ENCODE measurements at places on chromosomes 4 and X.
A peak's percentile ranks its signal among the peaks of the same experiment; 100 is the strongest.

- DNase-seq = no peak
These were observed 280.0 kb upstream of the EMCN start for GRCh38 chr4:100797791-100798190.

- DNase-seq = no peak
These were observed 359.0 kb upstream of the BOD1L1 start for GRCh38 chr4:13986548-13986947.

DNA sequence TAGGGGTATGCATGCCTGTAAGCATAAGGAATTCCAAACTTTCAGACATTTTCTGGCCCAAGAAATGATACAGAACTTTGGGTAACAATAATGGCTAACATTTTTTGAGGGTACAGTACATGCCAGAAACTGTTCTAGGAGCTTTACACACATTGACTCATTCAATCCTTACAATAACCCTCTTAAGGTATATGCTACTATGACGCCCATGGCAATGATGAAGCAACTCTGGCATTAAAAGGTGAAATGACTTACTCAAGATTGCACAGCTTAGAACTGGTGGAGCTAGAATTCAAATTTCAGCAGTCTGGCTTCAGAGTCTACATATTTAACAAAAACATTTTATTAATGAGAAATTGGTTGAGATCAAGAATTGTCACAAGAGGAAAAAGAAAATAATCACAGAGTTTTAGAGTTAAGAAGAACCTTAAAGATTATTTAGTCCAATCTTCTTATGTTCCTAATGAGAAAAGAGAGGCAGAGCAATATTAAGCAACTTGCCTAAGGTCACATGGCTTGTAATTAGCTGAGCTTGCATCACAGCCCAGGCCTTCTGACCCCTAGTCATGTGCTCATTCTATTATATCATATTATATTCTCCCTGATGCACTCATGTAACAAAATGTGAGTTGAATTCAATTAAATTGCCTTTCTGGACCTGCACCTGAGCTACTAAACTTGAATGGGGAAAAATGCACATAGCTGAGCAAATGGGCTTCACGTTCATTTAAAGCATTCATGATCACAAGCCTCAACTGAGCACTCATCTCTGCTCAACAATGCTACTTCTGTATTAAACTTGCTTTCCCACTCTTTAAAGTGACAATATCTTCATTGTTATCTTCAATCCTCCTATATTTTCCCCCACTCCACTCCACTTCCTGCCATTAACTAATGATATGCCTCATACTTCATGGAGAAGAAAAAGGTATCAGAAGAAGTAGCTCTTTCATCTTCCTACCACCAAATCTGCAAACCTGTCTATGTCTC lies 73.2 kb downstream of the ENOX2 start:
- DNase-seq = no peak

- no peak for DNase-seq
These were observed 308.7 kb downstream of the GBA3 start for GRCh38 chr4:23001478-23001877.

GRCh38 chr4:96993560-96993959 lies 1149.7 kb downstream of the STPG2 start:
- no peak for DNase-seq

GRCh38 chr4:79197275-79198009 lies 128.4 kb downstream of the NAA11 start:
- DNase-seq = no peak

GRCh38 chr4:151485541-151486131 lies 76.7 kb downstream of the FHIP1A start:
- DNase-seq = no peak

- DNase-seq = no peak
These were observed 706 bp upstream of the CSTF2 start for GRCh38 chrX:100819534-100819836.

- DNase-seq = peak; percentile 25
These were observed 287.4 kb downstream of the CHIC1 start for GRCh38 chrX:73850124-73851013.

GRCh38 chr4:154014407-154015321 lies 225.8 kb upstream of the SFRP2 start:
- DNase-seq = no peak

GRCh38 chrX:130482871-130483270 lies 81.1 kb downstream of the RBMX2 start:
- no peak for DNase-seq

GRCh38 chr4:6334203-6334887 lies 64.7 kb downstream of the WFS1 start:
- DNase-seq = no peak

DNA sequence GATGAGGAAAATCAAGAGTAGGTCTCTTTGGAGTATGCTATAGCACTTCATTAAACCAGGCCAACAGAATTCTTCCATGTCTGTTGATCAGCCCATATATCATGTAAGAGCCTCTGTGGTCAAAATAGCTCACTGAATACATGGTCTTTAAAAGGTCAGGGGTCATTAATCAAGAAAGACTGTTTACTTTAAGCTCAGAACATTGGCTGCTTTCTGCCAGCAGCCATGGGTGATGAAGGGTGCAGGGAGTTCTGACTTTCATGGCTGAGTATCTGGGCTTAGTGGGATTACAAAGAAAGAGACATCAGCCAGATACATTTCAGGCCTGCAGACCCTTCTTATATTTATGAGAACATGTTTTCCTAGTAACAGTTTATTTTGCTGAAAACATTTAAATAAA lies 7.1 kb upstream of the C4orf54 start:
- DNase-seq = no peak

DNA sequence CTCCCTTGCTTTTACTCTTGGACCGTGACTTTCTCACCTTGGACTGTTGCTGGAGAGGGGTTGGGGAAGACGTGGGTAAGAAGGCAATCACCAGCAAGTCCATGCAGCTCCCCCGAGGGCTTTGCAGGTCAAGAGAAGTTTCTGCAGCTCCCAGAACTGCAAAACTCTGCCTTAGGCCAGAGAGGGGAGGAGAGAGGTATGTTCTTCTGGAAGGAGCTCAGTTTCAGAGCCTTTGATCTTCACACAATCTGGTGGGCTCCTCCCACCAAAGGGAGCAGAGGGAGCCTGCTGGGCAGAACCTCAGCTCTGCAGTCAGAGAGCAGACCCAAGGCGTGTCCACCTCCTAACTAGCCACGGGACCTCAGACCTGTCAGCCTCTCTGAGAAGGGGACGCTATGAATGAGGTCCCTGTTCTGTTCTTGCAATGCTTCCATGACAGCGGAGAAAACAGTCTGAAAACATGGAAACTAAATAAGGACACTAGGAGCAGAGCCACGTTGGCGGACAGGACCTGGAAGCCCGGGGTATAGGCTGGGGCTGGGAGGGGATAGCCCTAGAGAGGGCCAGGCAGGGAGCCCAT lies 92.8 kb downstream of the EVC2 start:
- DNase-seq = no peak

DNA sequence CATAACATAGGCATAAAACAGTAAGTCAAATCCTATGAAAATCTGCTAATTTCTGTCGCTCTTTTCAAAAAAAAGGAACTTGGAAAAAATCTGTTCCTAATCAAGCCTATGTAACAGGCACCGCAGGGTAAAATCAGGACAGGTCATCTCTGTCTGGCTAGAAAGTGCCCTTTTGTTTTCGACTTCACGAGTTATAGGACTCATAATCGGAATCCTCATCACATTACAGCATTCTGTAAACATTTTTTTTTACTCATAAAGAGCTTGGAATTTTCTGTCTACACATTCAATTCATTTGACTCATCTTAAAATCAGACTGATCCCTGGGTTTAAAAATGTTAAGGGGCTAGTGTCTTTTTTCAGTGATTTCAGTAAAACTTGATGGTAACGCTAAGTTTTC lies 181.7 kb upstream of the TBC1D9 start:
- no peak for DNase-seq

GRCh38 chrX:154002215-154002719 lies 17.4 kb downstream of the IRAK1 start:
- peak; percentile 73 for DNase-seq

DNA sequence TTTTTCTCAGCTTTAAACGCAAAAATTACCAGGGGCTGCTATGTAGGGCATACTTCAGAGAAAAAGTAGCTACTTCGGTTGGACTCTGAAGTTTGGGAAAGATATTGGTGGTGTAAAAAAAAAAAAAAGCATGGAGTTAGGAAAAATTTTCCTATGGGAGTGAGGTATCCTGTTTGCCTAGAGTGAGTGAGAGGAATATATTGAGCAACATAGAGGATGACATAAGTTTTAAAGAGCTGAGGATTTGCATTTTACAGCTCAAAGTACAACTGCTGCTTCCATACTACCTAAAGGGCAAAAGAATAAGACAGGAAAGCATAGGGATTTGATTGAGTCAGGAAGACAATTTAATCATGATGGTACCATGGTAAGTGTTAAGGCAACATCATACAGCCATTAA lies 7.3 kb downstream of the GPRASP1 start:
- DNase-seq = no peak

- no peak for DNase-seq
These were observed 569.4 kb downstream of the BCOR start for GRCh38 chrX:39528161-39528916.

- no peak for DNase-seq
These were observed 92.8 kb downstream of the CBR4 start for GRCh38 chr4:168917138-168917779.

DNA sequence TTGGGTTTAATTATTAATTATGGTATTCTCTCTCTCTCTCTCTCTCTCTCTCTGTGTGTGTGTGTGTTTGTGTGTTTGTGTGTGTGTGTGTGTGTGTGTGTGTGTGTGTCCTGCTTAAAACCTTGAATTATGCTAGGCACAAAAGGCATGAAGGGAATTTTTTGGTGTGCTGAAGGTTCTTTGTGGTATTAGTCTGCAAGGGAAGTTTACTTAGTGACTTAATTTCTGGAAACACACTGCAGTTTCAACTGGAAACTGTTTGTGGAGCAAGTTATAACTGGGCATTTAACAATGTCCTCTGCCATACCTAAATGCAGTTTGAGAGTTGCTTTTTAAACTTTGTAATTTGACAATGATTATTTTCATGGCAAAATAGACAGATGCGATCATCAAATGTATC lies 111.7 kb downstream of the FRMPD4 start:
- DNase-seq = no peak

- DNase-seq = no peak
These were observed 1684.8 kb upstream of the TENM3 start for GRCh38 chr4:180558427-180558826.

DNA sequence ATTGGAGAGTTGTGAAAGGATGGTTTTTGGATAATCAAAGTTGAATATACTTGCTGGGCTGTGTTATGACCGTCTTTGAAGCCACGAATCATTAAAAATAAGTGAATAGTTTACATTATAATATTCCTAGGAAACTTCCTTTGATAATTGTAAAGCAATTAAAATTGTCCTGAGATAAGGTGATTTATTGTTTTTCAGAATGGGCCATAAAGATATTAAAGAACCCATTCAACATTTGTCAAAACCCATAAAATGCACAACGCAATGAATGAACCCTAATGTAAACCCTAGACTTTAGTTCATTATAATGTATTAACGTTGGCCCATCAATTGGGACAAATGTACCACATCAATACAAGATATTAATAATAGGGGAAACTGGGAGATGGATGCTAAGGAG lies 11.4 kb downstream of the FHL1 start:
- no peak for DNase-seq

DNA sequence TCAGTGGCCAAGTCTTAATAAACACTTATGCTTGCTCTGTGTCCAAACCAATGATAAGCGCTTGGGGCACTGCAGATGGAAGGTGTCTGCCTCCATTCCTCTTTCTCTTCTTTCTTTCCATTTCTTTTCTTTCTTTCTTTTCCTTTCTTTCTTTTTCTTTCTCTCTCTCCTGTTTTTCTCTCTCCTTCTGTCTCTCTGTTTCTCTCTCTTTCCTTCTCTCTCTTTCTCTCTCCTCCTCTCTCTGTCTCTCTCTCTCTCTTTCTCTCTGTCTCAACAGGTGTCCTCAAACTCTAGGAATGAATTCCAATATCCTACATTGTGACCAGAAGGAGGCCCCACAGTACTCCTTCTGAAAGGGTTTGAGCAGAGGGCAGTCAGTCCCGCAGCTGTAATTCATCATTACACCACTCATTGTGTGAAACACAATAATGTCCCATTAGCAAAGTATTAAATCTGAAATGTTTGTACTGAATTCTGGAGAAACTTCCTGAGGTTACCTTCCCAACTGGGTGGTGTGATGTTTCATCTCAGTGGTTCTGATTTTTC lies 66.5 kb upstream of the PAGE1 start:
- no peak for DNase-seq

GRCh38 chr4:2343476-2343875 lies 75.0 kb downstream of the ZFYVE28 start:
- DNase-seq = no peak

GRCh38 chr4:121118344-121118743 lies 45.8 kb downstream of the TNIP3 start:
- DNase-seq = no peak

DNA sequence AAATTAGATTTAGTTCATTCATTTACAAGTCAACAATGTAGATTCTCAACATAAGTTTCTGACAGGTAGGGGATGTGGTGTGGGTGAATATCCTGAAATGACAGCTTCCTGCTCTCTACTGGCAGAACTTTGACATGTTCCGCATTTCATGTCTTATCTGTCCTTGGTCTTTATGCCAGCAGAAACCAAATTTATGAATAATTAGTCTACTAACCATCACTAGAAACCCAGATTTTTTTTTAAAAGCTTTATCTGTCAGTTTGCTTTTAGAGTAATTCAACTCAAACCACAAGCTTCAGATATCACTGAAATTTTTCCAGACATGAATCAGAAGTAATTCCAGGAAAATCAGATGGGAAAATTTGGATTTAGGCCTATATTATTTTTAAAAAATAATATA lies 17.9 kb downstream of the COQ2 start:
- no peak for DNase-seq

GRCh38 chr4:120056246-120056645 lies 10.4 kb downstream of the MAD2L1 start:
- DNase-seq = no peak

DNA sequence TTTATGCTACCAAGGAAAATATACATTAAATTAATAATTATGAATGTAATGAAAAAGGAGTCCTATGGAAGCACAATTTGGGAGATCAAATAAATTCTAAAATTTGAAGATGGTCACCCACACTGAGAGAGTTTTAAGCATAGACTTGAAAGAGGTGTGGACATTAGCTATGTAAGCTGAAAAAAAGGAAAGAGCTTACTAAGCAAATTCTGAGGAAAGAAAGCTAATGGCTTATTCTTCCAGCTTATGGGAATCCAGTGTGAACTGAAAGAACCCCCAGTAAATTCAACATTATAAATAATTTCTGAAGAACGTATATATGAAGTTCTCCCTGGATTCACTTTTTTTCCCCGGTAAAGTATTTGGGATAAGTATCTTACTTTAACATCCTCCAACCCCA lies 78.2 kb upstream of the GUCY1A1 start:
- no peak for DNase-seq

- DNase-seq = no peak
These were observed 77.8 kb downstream of the SHROOM2 start for GRCh38 chrX:9864011-9864410.

GRCh38 chrX:9560219-9560618 lies 95.4 kb downstream of the TBL1X start:
- DNase-seq = no peak

All from CD4-positive, alpha-beta T cell treated with Interleukin-4 for 1 hour (primary cell).